Cerebellar nuclear complex (tissue), 1 donor: ENCODE measurements at places on chromosomes 7 and 10.
A peak's percentile ranks its signal among the peaks of the same experiment; 100 is the strongest.

GRCh38 chr7:155807789-155808548 is 4.3 kb downstream of the SHH start:
- no peak for DNase-seq

- DNase-seq: no peak
Measured at GRCh38 chr10:15385552-15386455, 14.7 kb upstream of the FAM171A1 start.

GRCh38 chr7:36939816-36940215 is 215.5 kb upstream of the AOAH start:
- DNase-seq: no peak

DNA sequence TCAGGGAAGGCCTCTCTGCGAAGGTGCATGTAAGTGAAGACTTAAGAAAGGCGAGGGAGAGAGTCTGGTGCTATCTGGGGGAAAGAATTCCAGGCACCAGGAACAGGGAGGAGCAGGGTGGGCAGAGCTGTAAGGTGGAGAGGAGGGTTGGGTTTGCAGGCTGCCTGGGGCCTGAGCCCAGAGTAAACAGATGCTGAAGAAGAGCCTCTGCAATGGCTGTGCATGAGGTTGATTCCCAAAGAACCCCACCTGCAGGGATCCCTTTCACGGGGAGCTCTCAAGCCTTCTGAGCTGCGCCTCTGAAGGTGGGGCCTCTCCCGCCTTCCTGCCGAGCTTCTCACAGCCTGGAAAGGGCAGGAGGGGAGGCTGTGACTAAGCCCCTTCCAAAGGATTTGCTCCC is 115.1 kb downstream of the RNF216 start:
- no peak for DNase-seq

GRCh38 chr10:35613597-35614226 is 8.6 kb downstream of the GJD4 start:
- no peak for DNase-seq

DNA sequence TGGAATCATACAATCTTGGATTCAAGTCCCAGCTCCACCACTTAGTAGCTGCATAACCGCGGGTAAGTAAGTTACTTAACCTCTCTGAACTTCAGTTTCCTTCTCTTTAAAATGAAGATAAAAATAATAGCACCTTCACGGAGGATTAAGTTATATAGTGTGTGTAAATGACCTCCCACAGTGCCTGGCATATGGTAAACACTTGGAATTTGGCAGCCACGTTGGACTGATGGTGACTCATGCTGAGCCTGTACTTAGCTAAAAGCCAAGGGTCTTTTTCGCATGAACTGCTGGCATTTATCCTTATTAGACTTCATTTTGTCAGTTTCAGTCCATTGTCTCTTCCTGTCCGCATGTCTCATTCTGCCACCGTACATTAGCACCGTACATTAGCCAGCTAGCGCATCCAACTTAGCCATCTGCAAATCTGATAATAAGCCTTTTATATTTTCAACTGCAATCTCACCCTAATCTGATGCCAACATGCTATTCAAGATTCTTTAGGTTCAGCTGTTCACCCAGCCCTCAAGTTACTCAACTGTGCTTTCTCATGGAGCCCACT is 11.2 kb downstream of the SLC13A4 start:
- peak; percentile 78 for DNase-seq

- no peak for DNase-seq
Measured at GRCh38 chr7:22653951-22654350, 73.0 kb upstream of the IL6 start.

DNA sequence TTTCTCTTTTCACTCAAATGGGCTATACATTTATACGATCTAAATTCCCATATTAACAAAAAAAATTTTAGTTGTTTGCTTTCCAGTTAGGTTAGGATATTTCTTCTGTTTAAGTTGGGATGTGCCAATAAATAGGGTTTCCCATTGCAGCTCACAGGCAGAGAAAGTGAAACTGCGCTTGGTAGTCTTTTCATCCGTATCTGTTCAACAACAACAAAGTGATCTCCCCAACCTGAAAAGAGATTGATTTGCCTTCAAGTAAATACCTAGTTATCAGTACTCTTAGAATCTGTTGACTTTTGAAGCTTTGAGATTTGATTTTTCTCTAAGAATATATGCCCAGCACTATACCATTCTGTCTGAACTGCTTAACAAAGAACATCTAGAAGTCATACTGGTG is 143.4 kb downstream of the DYNC1I1 start:
- DNase-seq: no peak

- no peak for DNase-seq
Measured at GRCh38 chr7:26345837-26346236, 54.2 kb downstream of the SNX10 start.

DNA sequence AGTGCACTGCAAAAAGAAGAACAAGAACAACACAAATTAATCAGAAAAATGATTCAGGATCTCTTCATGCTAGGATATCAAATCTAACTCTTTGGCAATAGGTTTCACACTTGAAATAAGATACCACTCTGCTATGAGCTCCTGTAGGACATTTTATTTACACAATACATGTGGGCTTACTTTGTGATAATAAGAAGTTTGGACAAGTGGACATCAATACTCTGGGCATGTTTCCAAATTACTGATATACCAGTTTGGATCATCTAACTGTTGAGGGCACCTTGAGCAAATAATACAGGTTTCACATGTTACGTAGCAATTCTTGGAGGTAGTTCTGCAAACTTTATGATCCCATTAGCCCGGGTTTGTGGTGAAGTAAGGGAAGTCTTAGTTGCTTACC is 59.8 kb downstream of the CPVL start:
- no peak for DNase-seq

DNA sequence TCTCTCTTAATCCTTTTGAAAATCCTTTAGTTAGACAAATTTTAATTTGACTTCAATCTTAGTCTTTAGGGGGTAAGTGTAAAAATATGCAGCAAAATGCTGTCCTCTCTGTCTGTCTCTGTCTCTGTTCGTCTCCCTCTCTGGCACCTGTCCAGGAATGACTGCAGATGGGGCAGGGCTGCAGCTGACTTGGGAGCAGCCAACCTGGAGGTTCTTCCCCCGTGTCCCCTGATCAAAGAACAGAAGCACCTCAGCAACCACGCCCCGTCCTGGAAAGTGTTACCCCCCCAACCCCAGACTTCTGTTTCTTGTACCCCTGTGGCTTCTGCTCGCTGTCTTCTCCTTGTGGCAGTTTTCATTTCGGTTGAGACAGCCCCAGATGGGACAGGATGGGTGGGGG is 141.6 kb upstream of the NPS start:
- no peak for DNase-seq

GRCh38 chr7:115410434-115410820 is 488.5 kb downstream of the MDFIC start:
- DNase-seq: no peak

- DNase-seq: no peak
Measured at GRCh38 chr7:45087301-45088145, 1.2 kb downstream of the NACAD start.

DNA sequence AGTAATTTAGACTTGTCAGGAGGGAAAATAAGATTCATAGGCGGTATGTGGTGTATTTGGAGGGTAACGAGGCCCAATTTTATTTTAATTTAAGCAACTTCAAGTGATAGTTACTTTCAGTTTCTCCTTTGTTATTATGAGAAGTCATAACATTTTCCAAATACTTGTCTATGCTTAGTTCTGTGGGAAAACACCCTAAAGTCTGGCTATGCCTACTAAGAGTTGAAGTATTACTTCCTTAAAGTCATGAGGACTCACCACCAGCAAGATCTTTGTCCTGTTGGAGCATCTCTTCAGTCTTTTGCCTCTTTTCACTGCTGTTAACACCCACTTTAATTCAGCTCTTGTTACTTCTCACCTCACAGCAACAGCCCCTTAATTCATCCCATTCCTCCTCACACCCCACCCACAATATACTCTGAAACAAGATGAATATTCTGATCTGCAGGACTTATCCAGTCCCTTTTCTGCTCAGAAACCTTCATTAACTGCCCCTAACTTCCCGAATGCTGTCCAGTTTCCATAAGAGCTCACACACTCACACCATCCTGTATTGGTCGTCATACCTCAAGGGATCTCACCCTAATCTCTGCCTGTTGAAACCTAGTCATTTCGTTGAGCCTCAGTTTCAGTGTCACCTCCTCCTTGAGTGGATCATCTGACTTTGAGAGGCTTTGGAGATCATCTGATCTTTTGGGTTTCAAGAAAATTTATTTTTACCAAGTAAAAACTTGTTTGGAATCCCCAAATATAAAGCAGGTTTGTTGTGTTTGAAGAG is 61.3 kb downstream of the DNAH11 start:
- DNase-seq: no peak

GRCh38 chr7:70390251-70390650 is 741.7 kb upstream of the GALNT17 start:
- no peak for DNase-seq

DNA sequence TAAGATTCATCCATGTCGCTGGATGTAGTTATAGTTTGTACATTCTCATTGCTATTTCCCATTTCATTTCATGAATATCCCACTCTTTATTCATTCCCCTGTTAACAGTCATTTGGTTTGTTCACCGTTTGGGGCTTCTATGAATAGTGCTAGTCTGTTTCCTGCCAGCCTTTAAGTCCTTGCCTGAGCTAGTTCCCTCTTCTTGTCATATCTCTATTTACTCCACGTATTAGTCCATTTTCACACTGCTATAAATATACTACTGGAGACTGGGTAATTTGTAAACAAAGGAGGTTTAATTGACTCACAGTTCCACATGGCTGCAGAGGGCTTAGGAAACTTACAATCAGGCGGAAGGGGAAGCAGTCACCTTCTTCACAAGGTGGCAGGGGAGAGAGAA is 56.2 kb downstream of the PLCE1 start:
- no peak for DNase-seq

- no peak for DNase-seq
Measured at GRCh38 chr7:123929107-123929506, 4.1 kb downstream of the SPAM1 start.

- no peak for DNase-seq
Measured at GRCh38 chr10:25493122-25493893, 318.5 kb downstream of the GPR158 start.

GRCh38 chr7:113608782-113609181 is 310.0 kb downstream of the PPP1R3A start:
- DNase-seq: no peak

- no peak for DNase-seq
Measured at GRCh38 chr7:50662996-50663395, 97.8 kb upstream of the DDC start.

DNA sequence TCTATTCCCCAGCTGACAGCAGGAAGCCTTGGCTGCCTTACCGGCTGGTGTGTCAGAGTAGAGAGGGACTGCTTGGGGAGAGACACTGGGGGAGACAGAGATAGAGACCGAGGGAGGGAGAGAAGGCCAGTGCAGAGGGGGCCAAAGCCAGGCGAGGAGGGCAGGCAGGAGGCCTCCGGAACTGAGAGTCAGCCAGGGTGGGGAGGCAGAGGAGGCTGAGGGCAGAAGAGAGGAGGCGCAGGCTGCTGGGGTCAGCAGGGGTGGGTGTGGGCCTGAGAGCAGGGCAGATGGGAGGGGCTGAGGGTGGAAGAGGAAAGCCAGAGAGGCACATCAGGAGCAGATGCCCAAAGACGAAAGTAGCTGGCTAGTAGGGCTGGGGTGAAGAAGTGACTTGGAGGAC is 57.2 kb upstream of the PAX2 start:
- no peak for DNase-seq

- DNase-seq: no peak
Measured at GRCh38 chr10:132336064-132336746, 4.2 kb downstream of the LRRC27 start.

DNA sequence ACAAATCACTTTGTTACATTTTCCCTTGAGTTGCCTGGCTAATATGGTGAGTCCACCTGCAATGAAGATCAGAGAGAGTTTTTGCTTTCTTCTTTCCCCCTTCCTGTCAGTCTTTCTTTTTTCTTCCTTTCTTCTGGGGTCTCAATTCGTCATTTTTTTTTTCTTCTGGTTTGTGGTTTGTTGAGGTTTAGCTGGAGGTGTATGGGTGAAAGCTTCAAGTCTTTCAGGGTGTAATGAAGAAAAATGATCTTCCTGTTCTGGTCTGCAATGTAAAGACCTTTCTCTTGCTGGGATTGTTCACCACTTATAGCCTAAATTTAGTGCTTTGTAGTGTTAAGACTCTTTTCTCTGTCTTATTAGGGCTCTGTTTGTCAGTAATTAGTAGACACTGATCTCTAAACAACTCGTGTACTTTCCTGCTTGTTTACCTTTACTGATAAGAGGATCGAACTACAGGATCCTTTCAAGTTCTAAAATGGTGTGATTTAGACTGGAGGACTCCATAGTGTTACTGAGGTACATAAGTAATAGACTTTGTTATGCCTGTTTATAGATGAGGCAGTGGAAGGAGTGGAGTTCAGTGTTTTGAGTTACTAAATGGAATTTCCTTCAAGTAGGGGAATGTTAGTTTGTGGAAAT is 129.1 kb downstream of the SUGCT start:
- DNase-seq: no peak

DNA sequence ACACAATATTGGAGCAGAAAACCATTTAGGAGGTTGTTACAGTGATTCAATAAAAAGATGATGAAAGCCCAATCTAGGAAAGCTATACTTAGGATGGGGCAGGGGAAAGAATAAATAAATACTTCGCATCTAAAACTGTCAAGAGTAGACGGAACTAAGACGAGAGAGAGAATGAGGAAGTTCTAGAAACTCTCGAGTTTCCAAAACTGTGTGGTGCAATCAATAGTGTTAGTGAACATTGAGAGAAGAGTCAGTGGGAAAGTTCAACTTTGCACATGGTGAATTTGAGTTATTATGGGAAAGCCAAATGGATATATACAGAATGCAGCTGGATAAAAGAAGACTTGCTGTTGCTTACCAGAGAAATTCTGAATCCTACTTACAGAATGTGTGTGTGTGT is 133.8 kb upstream of the MEOX2 start:
- no peak for DNase-seq

GRCh38 chr7:54705436-54705835 is 53.6 kb downstream of the SEC61G start:
- DNase-seq: no peak

DNA sequence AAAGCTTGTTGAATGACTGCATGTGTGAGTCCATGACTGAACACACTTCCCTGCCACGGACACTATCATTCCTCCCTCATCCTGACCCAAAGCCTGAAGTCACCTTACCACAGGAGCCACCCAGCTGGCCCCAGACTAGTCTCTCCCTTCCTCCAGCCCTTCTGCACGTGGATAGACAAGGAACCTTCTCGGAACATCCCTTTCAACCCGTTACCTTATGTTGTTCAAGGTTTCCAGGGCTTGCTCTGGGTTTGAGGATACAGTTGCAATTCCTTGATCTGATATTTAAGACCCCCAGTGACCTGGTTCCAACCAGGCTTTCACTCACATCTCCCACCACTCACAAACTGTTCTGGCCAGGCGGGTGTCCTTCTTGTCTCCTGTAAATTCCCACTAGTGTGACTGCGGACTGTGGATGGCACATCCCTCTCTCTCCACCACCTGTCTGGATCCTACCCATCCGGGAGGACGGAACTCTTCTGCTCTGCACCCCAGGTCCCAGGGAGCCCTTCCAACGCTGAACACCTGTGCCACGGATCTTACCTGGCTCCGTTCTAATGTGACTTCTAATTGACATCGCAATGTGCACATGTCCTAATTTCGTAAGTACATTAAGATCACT is 62.5 kb downstream of the HIPK2 start:
- DNase-seq: no peak
